ENCODE measurements at places on chromosomes 16 and 17.

DNA sequence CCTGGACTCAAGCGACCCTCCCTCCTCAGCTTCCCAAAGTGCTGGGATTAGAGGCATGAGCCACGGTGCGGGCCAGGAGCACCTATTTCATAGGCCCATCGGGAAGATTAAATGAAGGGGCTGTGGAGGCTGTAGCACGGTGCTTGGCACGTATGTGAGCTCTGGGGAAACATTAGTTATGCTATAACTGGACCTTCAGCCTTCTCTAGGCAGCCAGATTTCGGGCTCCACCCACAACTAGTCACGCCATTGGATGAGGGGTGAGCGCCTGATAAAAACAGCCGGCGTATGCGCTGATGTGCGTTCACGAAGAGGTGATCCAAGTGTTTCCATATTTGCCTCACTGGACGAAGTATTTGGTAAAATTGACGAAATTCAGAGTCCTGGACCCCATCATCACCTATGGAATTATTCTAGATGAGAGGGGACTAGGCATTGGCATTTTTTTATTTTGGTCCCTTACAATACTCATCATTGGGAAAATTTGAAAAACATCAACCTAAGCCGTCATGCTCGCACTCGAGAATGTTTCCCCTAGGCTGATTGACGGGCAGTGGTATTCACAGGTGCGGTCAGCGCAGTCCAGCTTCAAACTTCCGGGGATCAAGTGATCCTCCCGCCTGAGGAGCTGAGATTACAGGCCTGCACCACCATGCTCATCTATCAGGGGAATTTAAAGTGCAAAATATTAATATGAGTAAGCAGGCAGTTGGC is 1.8 kb upstream of the ANKRD11 start:
- no peak overlapping the region for H3K27ac ChIP-seq
- H3K36me3 ChIP-seq, result no peaks in the 10 kb centered on the region
- no peak for DNase-seq
- no peak overlapping the region for H3K4me3 ChIP-seq
- peaks cover 12% of the 10 kb centered on the region for H3K4me1 ChIP-seq

GRCh38 chr16:85853547-85854545 is 45.1 kb upstream of the IRF8 start:
- H3K36me3 ChIP-seq, result no peaks in the 10 kb centered on the region
- peaks cover 2% of the 10 kb centered on the region for H3K27me3 ChIP-seq
- no peak for DNase-seq

GRCh38 chr17:79970576-79971068 is 65.0 kb downstream of the TBC1D16 start:
- H3K27ac ChIP-seq, result no peak overlapping the region
- no peaks in the 10 kb centered on the region for H3K4me1 ChIP-seq
- H3K36me3 ChIP-seq, result peaks cover 3% of the 10 kb centered on the region
- H3K4me3 ChIP-seq, result no peak overlapping the region

DNA sequence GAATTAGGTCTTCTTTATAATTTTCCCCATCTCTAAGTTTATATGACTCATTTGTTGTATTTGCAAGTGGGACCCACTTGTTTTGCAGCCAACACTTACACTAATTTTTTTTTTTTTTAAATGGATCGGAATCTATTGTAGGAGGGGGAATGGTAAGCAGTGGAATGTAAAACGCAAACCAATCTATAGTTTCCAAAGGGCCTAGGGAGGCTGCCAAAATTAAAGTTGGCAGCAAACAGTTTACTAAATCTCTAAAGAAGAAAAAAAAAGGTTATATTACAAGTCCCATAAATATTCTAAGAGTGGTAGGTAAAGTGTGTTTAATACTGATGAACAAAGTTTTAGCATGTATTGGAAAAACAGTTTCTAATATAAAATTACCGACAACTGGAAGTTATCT is 416.8 kb upstream of the SALL1 start:
- no peak overlapping the region for H3K27ac ChIP-seq
- no peaks in the 10 kb centered on the region for H3K36me3 ChIP-seq
- no peak for DNase-seq
- no peaks in the 10 kb centered on the region for H3K27me3 ChIP-seq

- no peaks in the 10 kb centered on the region for H3K27me3 ChIP-seq
- H3K27ac ChIP-seq, result peak overlapping the region; percentile 79
- DNase-seq, result no peak
- no peak overlapping the region for H3K4me3 ChIP-seq
Measured at GRCh38 chr17:59366040-59366757, 34.7 kb downstream of the YPEL2 start.

GRCh38 chr17:1661045-1661444 is 11.4 kb upstream of the RILP start:
- peaks cover 65% of the 10 kb centered on the region for H3K36me3 ChIP-seq
- DNase-seq, result no peak

DNA sequence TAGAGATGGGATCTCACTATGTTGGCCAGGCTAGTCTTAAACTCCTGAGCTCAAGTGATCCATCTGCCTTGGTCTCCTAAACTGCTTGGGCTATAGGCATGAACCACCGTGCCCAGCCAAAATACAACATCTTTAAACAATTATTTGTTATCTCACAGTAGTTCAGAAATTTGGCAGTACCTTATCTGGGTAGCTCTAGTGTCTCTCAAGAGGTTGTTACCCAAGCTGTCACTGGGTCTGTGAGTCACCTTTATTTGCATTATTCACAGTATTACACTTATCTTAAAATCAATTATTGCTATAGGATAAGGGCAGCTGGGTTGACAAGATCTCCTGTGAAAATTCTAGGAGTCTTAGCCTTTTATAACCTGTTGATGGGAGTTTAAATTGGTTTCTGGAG is 64.0 kb upstream of the GAS7 start:
- H3K27ac ChIP-seq, result no peak overlapping the region
- no peak for DNase-seq
- no peaks in the 10 kb centered on the region for H3K36me3 ChIP-seq
- no peaks in the 10 kb centered on the region for H3K4me1 ChIP-seq
- no peaks in the 10 kb centered on the region for H3K27me3 ChIP-seq

DNA sequence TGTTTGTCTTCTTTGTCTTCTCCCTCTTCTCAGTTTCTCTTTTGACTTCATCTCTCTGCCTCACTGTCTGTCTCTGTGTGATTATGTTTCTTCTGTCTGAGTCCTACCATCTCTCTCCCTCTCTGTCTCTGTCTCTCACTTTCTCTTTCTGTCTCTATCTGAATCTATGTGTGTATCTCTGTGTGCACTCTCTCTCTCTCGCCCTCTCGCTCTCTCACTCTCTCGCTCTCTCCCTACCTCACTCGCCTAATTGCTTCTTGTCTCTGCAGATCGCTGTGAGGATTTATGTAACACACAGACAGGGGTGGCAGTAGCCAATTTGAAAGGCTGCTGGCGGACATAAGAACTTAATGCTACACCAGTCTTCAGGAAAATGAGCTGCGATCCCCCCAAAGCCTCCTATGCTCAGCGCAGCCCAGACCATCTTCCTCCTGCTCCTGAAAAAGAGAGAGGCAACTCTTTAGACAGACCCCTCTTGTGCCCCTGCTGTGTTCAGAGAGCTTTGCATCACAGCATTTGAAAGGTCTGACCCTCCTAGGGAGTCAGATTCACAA is 140.9 kb downstream of the CCT6B start:
- no peaks in the 10 kb centered on the region for H3K27me3 ChIP-seq
- H3K36me3 ChIP-seq, result no peaks in the 10 kb centered on the region
- no peak overlapping the region for H3K4me3 ChIP-seq
- H3K27ac ChIP-seq, result no peak overlapping the region
- H3K4me1 ChIP-seq, result no peaks in the 10 kb centered on the region
- no peak for DNase-seq

DNA sequence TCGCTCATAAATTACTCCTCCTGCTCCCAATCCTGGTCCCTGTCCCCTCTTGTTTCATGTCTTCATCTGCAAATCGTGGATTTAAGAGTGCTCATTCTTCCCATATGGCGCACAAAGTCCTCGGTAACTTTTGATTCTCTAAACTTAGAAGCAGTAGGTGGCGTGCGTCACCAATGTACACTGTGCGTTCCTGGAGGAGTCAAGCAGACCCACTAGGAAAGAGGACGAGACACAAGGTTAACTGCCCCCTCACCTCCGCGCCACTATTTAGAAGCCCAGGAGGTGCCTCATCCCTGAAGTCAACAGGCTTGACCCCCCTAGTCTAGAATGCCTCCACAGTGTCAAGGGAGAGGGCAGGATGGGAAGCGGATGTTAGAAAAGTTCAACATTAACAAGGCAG is 2.9 kb downstream of the SLC13A5 start:
- no peaks in the 10 kb centered on the region for H3K4me1 ChIP-seq
- no peak overlapping the region for H3K4me3 ChIP-seq
- H3K27ac ChIP-seq, result no peak overlapping the region
- H3K36me3 ChIP-seq, result no peaks in the 10 kb centered on the region
- H3K27me3 ChIP-seq, result peaks cover 7% of the 10 kb centered on the region
- no peak for DNase-seq

DNA sequence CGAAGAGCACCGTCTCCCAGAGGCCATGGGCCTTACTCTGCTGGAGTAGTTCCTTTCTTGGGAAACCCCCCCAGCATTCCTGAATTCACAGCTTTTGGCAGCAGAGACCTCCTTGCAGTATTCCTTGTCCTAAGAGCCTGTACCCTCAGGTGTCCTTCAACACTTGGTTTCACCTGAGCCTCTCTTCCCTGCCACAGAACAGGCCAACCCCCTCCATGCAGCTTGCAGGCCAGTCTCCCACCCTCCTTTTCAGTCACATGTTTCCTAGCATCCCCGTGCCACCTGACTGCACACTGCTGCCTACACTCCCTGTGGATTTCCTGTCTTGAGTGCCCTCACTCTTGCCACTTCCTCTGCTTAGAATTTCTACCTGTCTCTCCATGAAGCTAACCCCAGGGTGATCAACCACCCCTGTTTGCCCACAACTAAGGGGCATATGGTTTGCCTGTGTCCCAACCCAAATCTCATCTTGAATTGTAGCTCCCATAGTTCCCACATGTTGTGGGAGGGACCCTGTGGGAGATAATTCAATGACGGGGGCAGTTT is 65.5 kb downstream of the DYNLRB2 start:
- H3K27ac ChIP-seq, result no peak overlapping the region
- DNase-seq, result no peak
- no peaks in the 10 kb centered on the region for H3K27me3 ChIP-seq
- no peaks in the 10 kb centered on the region for H3K36me3 ChIP-seq
- H3K4me3 ChIP-seq, result no peak overlapping the region
- no peaks in the 10 kb centered on the region for H3K4me1 ChIP-seq

- H3K36me3 ChIP-seq, result no peaks in the 10 kb centered on the region
- no peak for DNase-seq
- peaks cover 4% of the 10 kb centered on the region for H3K4me1 ChIP-seq
- H3K27me3 ChIP-seq, result no peaks in the 10 kb centered on the region
- H3K4me3 ChIP-seq, result peak overlapping the region; percentile 76
Measured at GRCh38 chr17:73231395-73231794, 30.3 kb downstream of the CPSF4L start.

DNA sequence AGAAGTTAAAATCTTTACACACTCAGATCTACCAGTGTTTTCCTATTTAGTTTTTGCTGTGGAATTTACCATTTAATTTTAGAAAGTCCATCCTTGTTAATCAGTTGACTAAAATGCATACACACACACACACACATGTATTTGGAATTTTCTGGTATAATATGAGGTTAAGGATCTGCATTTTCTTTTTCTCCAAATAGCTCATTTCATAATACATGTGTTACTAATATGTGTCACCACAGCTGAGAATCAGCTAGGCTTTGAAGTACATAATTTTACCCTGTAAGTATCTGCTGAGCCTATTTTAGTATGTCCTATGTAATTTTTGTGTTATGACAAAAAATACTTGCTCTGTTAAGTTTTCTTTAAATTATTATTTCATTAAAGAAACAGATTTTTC is 143.2 kb downstream of the PHKB start:
- H3K4me1 ChIP-seq, result no peaks in the 10 kb centered on the region
- H3K36me3 ChIP-seq, result no peaks in the 10 kb centered on the region
- DNase-seq, result no peak
- no peak overlapping the region for H3K4me3 ChIP-seq

DNA sequence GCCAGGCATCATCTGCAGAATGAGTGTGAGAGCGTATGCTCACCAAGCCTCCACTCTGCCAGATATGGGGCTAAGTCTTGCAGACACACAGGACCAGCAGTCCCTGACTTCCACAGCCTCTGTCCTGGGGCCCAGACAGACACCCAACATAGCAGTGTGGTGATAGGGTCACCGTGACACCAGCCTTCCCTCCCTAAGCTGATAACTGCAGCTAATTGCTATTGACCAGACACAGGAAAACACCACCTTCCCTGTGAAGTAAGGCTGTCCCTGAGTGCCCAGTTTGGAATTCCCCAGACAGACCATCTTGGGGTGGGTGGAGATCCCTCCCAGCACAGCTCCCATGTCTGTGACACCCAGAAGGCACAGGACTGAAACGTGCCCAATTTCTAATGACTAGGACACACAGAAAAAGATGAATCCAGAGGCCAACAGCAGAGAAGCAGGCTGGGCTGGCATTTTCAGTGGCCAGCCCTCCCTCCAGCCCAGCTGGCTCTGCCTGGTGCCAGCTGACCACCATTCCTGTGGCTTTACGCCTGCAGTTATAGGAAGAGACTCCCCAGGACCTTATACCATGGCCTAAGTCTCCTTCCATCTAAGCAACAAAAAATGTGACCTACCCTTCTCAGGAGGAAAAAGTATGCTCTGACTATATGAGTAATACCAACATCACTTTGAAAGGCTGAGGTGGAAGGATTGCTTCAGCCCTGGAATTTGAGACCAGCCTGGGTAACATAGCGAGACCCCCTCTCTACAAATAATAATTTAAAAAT is 30.3 kb downstream of the ATPAF2 start:
- no peak overlapping the region for H3K4me3 ChIP-seq
- no peak overlapping the region for H3K27ac ChIP-seq
- H3K4me1 ChIP-seq, result no peaks in the 10 kb centered on the region
- no peaks in the 10 kb centered on the region for H3K36me3 ChIP-seq

GRCh38 chr17:78391843-78392242 is 13.4 kb downstream of the PGS1 start:
- no peak overlapping the region for H3K4me3 ChIP-seq
- no peaks in the 10 kb centered on the region for H3K36me3 ChIP-seq
- no peak overlapping the region for H3K27ac ChIP-seq

GRCh38 chr17:71983828-71984227 is 137.0 kb upstream of the SOX9 start:
- no peaks in the 10 kb centered on the region for H3K36me3 ChIP-seq
- H3K27ac ChIP-seq, result no peak overlapping the region
- no peak overlapping the region for H3K4me3 ChIP-seq
- no peaks in the 10 kb centered on the region for H3K27me3 ChIP-seq
- no peak for DNase-seq

DNA sequence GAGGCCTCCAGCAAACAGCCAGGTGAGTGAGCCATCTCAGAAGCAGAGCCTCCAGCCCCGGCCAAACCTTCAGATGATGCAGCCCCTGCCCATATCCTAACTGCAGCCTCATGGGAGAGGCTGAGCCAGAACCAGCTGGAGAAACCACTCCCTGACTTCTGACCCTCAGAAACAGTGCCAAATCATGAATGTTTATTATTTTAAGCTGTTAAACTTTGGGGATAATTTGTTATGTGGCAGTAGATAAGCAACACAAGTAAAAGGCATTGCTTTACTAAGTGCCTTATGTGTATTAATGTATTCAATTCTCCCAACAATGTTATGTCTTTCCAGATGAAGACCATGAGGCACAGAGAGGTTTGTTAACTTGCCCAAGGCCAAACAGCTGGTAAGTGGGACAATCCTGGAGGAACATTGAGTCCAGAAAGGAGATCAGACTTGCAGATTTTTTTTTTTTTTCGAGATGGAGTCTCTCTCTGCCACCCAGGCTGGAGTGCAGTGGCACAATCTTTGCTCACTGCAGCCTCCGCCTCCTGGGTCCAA is 59.6 kb downstream of the SOCS1 start:
- no peak for DNase-seq
- no peaks in the 10 kb centered on the region for H3K36me3 ChIP-seq
- H3K4me1 ChIP-seq, result no peaks in the 10 kb centered on the region

GRCh38 chr17:79010304-79010646 is 711 bp upstream of the CANT1 start:
- no peaks in the 10 kb centered on the region for H3K27me3 ChIP-seq
- H3K36me3 ChIP-seq, result no peaks in the 10 kb centered on the region
- peaks cover 16% of the 10 kb centered on the region for H3K4me1 ChIP-seq
- DNase-seq, result no peak
- H3K4me3 ChIP-seq, result peak overlapping the region; percentile 93

Data from prostate gland (tissue), 2 donors.